Dermis microvascular lymphatic vessel endothelial cell (primary cell): ENCODE measurements at places on chromosomes 2 and 18. TPM values are rescaled to one million over a fixed set of nuclear protein-coding genes. Genes with fewer than 3 reads are reported as not detected.

CIB4 gene
- not detected in 2 replicates for total RNA-seq

METTL5 gene
- total RNA-seq = 30.0 and 30.4 TPM in 2 replicates

EVA1A gene
- total RNA-seq = 40.2 and 52.1 TPM in 2 replicates

OSR1 gene
- 0.39 and 0.76 TPM in 2 replicates for total RNA-seq

IL37 gene
- not detected in 2 replicates for total RNA-seq

AQP4 gene
- total RNA-seq = not detected in 2 replicates

CCDC150 gene
- total RNA-seq = 4.4 and 5.5 TPM in 2 replicates

SLC19A3 gene
- total RNA-seq = under 0.01 and 0.13 TPM in 2 replicates
